ENCODE measurements at places on chromosomes 16 and 17.

GRCh38 chr17:42407289-42407836 lies 15.7 kb downstream of the CAVIN1 start:
- peak; percentile 32 for DNase-seq

DNA sequence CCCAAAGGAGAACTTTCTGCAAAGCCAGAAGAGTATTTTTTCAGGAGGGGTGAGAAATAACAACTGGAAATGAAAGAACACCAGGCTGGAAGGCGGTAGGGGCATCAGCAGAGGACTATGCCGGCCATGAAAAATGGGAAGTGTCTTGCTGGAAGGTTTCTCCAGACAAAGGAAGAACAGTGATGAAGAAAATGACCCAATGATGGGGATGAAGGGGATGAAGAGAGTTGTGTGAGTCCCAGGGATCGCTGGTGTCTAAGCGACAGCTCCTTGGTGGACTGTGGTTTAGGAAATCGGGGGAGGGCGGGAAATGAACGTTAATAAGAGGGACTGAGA lies 623 bp downstream of the TTLL6 start:
- no peak for DNase-seq

- DNase-seq = no peak
These were observed at the start of gene DOC2B for GRCh38 chr17:181245-182049. Gene DOC2B (minus strand): TSS chr17:181650. CDS start chr17:181479, 171 bp downstream.

DNA sequence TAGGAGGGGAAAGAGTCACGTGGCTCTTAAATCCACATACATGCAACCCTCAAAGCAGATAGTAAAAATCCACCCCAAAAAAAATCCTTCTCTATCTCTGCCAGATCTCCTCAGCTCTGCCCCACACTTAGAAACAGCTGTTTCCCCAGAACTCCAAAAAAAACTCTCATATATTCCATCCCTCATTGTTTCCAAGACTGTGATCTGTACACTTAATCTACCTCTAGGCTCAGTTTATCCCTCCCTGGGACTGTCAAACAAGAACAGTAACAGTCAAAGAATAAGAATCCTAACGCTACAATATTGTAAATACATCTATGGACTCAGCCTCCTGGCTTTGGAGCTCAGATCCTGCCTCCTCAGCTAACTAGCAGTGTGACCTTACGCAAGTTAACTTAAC lies 11.6 kb downstream of the CUEDC1 start:
- DNase-seq = no peak

- no peak for DNase-seq
These were observed 41.0 kb upstream of the CHMP6 start for GRCh38 chr17:80950466-80951120.

DNA sequence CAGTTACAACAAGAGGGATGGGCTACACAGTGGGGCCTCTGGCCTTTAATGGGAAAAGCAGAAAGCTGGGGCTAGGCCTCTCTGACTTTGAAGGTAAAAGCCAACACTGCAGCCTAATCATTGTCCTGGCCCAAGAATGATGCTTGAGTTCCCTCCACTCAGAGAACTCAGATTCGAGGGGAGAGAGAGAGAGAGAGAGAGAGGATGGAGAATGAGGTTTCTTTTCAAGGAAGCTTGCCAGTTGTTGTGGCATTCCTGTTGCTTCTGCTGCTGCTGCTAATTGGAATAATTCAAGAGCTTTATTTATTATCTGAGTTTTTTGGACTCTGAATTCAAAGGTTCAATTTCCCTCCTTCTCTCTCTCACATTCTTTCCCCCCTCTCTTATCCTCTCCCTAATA lies 144.6 kb upstream of the IRX6 start:
- DNase-seq = no peak

GRCh38 chr17:75698659-75699058 lies 22.6 kb upstream of the ITGB4 start:
- DNase-seq = no peak

DNA sequence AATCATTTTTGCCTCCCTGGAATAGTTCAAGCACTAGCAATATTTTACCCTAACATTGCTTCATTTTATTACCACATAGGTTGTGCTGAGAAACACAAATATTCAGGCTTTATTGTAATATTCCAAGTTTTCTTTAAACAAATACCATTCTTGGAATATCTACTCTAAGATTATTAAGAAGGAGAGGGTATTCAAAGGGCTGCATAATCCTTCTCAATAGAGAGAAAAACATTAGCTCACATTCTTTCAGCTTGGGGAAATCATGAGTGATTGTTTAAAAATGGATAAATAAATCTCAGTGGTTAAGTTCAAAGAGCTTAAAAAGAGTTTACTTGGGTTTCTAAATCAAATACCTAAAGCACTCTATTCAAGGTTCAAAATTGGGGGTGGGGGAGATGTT lies 111.9 kb upstream of the CORO6 start:
- no peak for DNase-seq

DNA sequence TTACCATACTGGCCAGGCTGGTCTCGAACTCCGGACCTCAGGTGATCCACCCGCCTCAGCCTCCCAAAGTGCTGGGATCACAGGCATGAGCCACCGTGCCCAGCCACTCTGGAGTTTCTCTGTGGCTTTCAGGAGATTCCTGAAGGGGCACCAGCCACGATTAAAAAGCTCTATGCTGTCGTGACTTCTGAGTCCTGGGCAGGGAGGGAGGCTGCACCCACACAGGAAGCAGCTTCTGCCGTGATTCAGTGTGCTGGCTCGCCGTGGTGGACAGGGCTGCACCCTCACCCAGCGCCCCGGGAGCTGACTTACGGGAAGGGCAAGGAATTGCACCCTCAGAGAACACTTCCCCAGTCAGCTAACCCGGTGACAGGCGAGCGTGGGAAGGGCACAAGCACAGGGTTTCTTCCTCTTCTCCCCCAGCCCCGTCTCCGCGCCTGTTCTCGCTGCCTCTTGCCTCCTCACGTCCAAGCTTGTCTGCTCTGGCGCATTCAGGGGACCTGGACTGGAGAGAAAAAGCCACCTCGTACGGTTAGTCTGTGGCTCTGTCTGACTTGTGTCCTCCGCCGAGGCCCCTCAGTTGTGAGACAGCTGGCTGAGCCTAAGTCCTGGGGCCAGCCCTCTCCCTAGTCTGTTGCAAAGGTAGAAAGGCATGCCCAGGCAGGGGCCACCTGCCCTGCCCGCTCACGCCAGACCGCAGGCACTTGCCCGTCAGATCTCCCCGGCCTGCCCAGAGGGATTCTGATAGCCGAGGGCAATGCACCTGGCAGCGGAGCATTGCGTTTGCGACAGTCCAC lies 145.0 kb downstream of the SEC14L1 start:
- DNase-seq = no peak

DNA sequence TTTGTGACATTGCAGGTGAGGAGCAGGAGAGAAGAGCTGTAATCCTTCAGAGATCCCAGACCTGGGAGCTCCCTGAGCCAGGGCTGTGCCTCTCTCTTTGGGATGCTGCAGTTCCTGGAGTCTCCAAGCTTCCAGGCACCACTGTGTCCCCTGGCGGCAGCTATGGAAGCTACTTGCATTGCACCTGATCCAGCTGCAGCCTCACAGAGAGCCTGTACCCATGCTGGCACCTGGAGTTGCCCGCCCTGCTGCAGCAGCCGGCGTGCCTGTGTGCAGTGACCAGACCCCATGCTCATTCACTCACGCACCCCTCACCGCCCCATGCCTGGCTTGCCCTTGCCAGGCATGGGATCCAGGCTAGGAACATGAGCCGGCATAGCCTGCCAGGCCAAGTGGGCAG lies 51.8 kb upstream of the MED9 start:
- no peak for DNase-seq

DNA sequence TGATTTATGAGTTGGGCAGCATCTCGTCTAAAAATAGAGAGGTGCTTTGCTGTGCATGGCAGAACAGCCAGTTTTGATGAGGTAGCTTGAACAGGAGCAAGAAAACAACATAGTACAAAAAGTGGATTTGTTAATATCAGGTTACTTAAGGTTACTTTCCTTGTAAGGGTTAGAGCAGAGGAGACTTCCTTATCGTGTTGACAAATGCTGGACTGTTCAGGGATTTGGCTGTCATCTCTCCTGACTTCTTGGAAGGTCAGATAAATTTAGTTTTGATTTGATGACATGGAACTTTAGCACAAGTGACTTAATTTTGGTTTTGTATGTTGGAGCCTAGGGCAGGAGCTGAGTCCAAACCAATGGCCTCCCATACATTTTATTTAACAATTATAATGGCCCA lies 163.9 kb upstream of the ELAC2 start:
- DNase-seq = no peak

DNA sequence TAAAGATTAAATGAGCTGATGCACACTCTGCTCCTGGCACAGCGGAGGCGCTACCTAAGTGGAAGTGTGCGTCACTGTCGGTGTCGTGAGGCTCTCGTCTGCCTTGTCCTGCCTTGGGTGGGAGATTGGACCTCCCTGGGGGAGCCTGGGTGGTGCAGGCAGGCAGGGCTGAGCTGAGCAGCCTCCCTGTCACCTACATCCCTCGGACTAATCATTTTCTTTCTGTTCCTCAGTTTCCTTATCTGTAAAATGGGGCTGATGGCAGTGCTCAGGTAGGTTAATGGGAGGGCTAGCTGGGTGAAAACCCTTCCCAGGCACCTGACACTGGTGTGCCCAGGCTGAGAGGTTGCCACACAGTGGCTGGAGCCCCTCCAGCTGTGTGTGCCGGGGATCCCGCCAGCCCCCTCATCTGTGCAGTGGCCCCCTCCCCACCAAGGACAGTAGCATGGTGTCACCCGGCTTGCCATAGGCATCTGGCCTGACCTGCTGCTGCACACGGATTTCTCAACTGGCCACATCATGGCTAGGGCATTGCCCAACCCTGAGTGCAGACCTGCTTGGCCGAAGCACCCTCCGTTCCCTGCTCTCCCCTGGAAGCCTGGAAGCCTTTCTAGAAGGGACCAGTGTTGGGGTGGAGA lies 4.3 kb downstream of the ADCY7 start:
- no peak for DNase-seq
